Caco-2 (cell line): ENCODE measurements at places on chromosomes 5 and 9.

- no peaks in the 10 kb centered on the region for H3K36me3 ChIP-seq
- no peak overlapping the region for H3K4me3 ChIP-seq
- no peaks in the 10 kb centered on the region for H3K4me1 ChIP-seq
- H3K27ac ChIP-seq: no peak overlapping the region
Observed at GRCh38 chr9:125663127-125663526, 43.9 kb downstream of the MAPKAP1 start.

DNA sequence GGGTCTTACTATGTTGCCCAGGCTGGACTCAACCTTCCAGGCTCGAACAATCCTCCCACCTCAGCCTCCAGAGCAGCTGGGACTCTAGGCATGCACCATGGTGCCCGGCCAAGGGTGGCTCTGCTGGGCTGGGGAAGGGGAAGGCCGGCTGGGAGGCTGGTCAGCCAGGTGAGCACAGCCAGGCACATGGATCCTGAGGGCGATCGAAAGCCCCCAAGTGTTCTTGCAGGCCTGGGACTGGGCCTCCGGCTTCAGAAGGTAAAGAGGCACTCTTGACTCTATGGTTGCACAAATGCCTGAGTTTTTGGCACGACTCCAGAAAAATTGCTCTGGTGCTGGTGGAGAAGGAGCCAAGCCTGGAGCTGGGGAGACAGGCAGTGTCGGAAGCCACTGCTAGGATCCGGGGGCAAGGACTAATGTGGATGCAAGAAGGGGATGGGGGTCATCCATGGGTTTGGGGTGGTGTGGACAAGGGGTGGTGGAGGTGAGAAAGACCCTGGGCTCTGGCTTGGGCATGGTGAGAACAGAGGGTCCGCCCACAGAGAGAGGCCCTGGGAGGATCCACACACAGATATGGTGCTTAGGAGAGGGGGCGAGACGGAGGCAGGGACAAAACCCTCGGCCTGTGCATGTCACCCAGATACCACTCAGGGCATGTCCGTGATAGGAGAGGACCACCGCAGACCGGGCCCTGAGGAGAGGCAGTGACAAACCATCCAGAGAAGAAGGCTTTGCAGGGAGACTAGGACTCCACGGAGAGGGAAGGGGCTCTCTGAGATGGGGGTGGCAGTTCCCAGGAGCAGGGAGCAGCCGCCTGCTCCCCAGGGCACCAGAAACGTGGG lies 51.1 kb upstream of the COL5A1 start:
- no peak for DNase-seq
- H3K27me3 ChIP-seq: no peaks in the 10 kb centered on the region
- no peak overlapping the region for H3K4me3 ChIP-seq
- no peaks in the 10 kb centered on the region for H3K36me3 ChIP-seq
- peak overlapping the region; percentile 4 for H3K27ac ChIP-seq
- peaks cover 24% of the 10 kb centered on the region for H3K4me1 ChIP-seq

DNA sequence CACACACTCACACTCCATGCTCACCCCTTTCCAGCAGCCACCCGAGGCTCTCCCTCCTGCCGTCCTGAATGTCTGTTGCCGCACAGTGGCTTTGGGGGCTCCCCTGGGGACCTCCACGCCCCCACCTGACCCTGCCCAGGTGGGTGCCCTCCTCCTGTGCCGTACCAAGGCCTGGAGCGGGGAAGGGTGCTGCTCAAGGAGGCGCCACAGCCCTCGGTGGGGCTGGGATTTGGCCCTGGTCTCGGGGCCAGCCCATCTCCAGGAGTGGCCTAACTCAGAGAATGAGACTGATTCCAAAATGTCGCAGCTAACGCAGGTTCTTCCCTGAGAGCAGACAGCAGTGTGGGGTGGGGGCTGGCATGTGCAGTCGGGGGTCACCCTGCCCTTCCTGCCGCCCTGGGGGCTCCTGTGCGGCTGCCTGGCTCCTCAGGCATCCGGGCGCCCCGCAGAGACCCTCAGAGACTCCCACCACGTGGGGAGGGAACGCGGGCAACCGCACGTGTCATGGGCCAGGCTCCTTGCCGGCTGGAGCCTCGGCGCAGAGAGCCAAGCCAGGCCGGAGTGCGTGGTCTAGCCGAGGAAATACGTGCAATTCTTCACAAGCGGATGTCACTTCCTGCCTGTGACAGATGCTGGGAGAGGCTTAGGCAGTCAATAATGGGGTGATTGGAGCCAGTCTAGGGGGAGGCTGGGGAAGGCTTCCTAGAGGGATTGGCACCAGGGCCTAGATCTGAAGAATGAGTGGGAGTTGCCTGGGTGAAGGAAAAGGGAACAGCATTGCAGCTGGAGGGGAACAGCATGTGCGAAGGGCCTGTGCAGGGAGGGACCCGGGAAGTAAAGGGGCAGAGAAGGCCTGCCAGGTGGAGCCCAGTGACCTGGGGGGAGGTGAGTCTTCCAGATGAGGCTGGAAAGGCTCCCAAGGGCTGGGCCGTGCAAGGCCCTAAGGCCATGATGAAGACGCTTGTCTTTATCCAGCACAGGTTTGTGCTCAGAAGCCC lies 44.1 kb downstream of the C9orf50 start:
- H3K36me3 ChIP-seq: no peaks in the 10 kb centered on the region
- no peaks in the 10 kb centered on the region for H3K27me3 ChIP-seq
- H3K27ac ChIP-seq: peak overlapping the region; percentile 23
- no peak for DNase-seq
- H3K4me1 ChIP-seq: peaks cover 9% of the 10 kb centered on the region; the same call in 1 of the 2 replicates

- H3K4me3 ChIP-seq: no peak overlapping the region
- DNase-seq: no peak
- peaks cover 47% of the 10 kb centered on the region for H3K4me1 ChIP-seq
Observed at GRCh38 chr5:56069652-56070226, 75.0 kb upstream of the IL6ST start.

DNA sequence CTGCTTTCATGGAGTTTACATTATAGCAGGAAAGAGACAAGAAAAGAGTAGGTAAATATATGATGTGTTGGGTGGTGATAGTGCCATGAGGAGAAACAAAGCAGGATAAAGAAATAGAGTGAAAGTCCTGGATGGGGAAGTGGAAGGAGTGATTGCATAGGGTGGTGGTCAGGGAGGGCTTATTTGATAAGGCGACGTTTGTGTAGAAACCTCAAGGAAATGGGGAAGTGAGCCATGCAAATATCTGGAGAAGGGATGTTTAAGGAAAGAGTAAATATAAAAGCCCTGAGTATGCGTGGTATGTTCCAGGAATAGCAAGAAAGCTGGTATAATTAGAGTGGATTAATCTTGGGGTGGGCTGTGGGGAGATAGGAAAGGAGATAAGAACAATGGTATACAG lies 134.7 kb upstream of the SV2C start:
- DNase-seq: no peak
- H3K27me3 ChIP-seq: no peaks in the 10 kb centered on the region
- H3K27ac ChIP-seq: no peak overlapping the region
- H3K4me3 ChIP-seq: no peak overlapping the region
- H3K36me3 ChIP-seq: no peaks in the 10 kb centered on the region

GRCh38 chr5:116088062-116088461 lies 3.2 kb downstream of the COMMD10 start:
- no peaks in the 10 kb centered on the region for H3K27me3 ChIP-seq
- DNase-seq: no peak
- no peaks in the 10 kb centered on the region for H3K36me3 ChIP-seq
- peaks cover 15% of the 10 kb centered on the region; the same call in 1 of the 2 replicates for H3K4me1 ChIP-seq

DNA sequence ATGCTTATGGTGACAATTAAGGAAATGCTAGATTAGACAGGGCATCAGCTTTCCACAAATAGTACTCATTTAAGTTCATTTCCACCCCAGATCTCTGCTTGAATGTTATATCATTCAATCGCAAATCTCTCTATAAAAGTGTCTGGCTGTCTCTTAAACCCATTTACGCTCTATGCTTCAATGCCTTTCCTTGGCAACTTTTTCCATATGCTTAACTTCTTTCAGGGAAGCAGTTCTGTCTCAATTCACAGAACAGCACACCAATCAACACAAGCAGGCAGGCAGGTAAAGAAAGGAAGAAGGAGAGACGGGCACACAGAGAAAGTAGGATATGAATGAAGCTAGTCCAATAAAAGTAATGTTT lies 243.1 kb downstream of the DENND1A start:
- H3K36me3 ChIP-seq: no peaks in the 10 kb centered on the region; the same call in 1 of the 2 replicates
- DNase-seq: no peak
- H3K4me3 ChIP-seq: no peak overlapping the region

- no peaks in the 10 kb centered on the region for H3K36me3 ChIP-seq
- no peak for DNase-seq
- 0 out of 2 replicates have a peak, but pooled peaks cover 7% of the 10 kb centered on the region for H3K4me1 ChIP-seq
- no peak overlapping the region for H3K4me3 ChIP-seq
- H3K27me3 ChIP-seq: no peaks in the 10 kb centered on the region
Observed at GRCh38 chr5:167633931-167634341, 657.5 kb upstream of the WWC1 start.

GRCh38 chr5:92652756-92653155 lies 928.3 kb downstream of the NR2F1-AS1 start:
- DNase-seq: no peak
- no peaks in the 10 kb centered on the region for H3K36me3 ChIP-seq
- no peaks in the 10 kb centered on the region for H3K27me3 ChIP-seq
- H3K27ac ChIP-seq: no peak overlapping the region
- H3K4me3 ChIP-seq: no peak overlapping the region

DNA sequence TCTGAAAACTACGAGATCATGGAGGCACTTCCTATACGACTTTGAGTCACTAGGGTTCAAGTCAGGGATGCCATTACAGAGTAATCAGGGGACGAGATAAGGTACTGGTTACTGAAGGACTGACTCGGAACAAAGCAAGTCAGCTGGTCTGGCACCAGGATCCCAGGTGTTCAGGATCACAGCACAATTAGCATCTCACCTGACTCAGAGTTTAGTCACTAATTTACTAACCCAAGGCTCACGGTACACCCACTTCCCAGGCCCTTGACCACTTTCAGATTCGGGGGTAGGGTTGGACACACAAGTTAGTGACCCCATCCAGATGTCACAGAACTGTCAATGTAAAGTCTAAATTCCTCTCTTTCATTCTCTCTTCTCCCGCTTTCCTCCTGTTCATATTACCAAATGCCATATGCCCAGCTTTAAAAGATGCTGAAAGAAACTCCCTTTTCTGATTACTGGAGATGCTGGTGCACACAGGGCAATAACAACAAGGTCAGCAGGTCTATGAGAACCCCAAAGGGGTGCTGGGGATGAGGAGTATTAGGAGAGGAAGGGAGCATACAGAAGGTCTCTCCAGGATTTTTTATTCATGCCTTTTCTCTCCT lies 657.8 kb downstream of the TLE1 start:
- no peak overlapping the region for H3K4me3 ChIP-seq
- no peaks in the 10 kb centered on the region for H3K36me3 ChIP-seq
- no peak for DNase-seq
- no peaks in the 10 kb centered on the region for H3K4me1 ChIP-seq
- H3K27ac ChIP-seq: no peak overlapping the region

DNA sequence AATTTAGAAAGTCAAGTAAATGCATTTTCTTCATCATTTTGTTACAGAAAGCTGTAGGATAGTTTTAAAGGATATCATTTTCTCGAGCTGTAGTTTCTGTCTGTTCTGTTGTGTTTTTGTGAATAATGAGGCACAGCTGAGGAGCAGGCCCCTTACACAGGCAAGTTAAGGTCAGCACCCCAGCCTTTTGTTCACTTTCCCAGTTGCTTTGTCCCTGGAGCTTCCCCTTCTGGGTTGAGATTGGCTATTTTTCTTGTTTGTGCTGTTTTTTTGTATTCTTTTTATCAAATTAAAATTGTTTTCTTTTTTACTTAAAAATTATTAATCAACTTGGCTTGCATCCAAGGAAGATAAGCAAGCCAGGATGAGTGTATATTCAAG lies 213.8 kb upstream of the ACTBL2 start:
- no peak for DNase-seq
- no peaks in the 10 kb centered on the region for H3K36me3 ChIP-seq
- no peak overlapping the region for H3K4me3 ChIP-seq
- peaks cover 29% of the 10 kb centered on the region for H3K4me1 ChIP-seq
- H3K27ac ChIP-seq: no peak overlapping the region
- no peaks in the 10 kb centered on the region for H3K27me3 ChIP-seq

DNA sequence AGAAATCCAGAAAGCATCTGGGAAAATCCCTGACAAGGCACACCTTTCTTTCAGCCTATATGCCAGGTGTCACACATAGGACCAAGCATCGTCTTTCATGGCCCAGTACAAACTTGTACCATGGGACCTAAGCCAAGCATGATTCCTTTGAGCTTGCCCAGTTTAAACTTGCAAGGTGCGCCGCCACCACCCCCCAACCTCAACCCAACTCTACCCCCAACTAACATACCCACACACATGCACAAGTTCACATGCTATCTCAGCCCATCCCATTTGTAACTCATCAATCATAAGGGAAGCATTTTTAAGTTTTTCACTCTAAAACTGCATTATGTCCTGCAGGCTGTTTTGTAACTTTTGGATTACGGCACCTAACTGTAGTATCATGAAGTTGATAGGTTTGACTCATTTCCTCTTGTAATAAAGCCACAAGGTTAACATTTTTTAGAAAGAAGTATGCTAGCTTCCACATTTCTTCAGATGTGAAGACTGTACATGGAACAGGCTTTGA lies 145.9 kb upstream of the FST start:
- no peaks in the 10 kb centered on the region for H3K4me1 ChIP-seq
- no peaks in the 10 kb centered on the region for H3K27me3 ChIP-seq
- H3K27ac ChIP-seq: no peak overlapping the region
